ENCODE measurements at places on chromosomes 13 and 19. TPM values are rescaled to one million over a fixed set of nuclear protein-coding genes. Genes with fewer than 3 reads are reported as not detected.

- DNase-seq = peak; percentile 87
These were observed 34.4 kb upstream of the NANOS3 start for GRCh38 chr19:13842291-13843103.

GRCh38 chr13:49214917-49215376 is 5.2 kb upstream of the MLNR start:
- peak; percentile 69 for DNase-seq

DNA sequence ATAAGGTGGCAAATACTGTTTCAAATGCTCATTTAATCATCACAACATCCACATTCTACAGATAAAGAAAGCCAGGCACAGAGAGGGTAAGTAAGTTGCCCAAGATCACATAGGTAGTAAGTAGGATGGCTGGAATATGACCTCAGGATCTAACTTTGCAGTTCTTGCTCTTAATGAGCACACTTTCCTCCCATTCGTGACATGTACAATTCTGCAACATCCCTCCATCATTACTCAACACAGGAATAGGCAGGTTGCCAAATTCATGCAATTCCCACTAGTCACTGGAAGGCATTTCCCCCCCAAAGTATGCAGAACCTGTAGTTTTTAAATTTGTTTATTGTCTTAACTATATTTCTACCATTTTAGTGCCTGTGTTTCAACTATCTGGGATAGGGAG is 109.2 kb downstream of the OLFM4 start:
- DNase-seq = no peak

KLK12 gene
- total RNA-seq = 0.73 TPM

- no peak for DNase-seq
These were observed 38.4 kb downstream of the DEDD2 start for GRCh38 chr19:42178791-42179674.

DNA sequence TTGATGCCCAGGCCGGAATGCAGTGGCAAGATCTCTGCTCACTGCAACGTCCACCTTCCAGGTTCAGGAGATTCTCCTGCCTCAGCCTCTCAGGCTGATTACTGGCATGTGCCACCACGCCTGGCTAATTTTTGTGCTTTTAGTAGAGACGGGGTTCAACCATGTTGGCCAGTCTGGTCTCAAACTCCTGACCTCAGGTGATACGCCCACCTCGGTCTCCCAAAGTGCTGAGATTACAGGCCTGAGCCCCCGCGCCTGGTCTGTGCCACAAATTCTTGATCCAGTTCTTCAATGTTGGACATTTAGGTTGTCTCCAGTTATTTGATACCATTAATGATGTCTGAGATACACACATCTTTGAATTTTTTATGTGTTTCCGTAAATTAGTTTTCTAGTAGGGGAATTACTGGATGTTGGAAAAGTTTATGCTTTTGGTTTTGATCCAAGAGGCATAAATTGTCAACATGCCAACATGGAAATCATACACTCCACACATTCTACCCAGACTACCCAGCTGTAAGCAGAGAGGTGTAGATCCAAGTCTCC is 525 bp upstream of the COG3 start:
- DNase-seq = peak; percentile 30

DNA sequence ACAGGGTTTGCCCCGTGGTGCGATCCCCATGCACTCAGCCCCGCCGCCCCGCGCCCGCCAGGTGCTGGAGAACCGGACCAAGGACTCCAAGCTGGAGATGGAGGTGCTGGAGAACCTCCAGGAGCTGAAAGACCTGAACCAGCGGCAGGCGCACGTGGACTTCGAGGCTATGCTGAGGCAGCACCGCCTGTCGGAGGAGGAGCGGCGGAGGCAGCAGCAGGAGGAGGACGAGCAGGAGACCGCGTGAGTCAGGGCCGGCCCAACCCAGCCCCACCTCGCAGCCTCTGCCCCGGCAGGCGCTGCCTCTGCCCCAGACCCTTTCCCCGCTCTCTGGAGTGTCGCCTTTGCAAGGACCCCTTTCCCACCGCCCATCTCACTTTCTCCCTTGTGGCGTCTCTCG is 11.3 kb downstream of the YJU2 start:
- no peak for DNase-seq

GRCh38 chr13:29905845-29906244 is 55.4 kb upstream of the UBL3 start:
- peak; percentile 65 for DNase-seq

- DNase-seq = no peak
These were observed 32.7 kb upstream of the NFIC start for GRCh38 chr19:3333662-3334061.

HRC gene
- 1.3 TPM for total RNA-seq

- DNase-seq = no peak
These were observed 4.7 kb upstream of the CYP4F3 start for GRCh38 chr19:15636026-15636425.

DNA sequence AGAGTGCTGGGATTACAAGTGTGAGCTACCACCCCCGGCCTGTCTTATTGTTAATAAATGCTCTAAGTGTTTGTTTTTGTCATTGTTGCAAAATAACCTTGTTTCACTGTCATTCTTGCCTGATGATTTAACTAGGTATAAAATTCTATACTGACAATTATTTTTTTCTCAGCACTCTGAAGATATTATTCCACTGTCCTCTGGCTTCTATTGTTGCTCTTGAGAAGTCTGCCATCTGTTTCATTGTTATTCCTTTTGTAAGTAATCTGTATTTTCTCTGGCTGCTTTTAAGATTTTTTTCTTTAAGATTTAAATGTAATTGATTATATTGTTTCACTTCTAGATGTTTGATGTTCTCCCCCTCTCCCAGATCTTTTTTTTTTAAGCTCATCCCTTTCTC is 17.6 kb downstream of the ZNF420 start:
- no peak for DNase-seq

ATP7B gene
- 18.5 TPM for total RNA-seq

DNA sequence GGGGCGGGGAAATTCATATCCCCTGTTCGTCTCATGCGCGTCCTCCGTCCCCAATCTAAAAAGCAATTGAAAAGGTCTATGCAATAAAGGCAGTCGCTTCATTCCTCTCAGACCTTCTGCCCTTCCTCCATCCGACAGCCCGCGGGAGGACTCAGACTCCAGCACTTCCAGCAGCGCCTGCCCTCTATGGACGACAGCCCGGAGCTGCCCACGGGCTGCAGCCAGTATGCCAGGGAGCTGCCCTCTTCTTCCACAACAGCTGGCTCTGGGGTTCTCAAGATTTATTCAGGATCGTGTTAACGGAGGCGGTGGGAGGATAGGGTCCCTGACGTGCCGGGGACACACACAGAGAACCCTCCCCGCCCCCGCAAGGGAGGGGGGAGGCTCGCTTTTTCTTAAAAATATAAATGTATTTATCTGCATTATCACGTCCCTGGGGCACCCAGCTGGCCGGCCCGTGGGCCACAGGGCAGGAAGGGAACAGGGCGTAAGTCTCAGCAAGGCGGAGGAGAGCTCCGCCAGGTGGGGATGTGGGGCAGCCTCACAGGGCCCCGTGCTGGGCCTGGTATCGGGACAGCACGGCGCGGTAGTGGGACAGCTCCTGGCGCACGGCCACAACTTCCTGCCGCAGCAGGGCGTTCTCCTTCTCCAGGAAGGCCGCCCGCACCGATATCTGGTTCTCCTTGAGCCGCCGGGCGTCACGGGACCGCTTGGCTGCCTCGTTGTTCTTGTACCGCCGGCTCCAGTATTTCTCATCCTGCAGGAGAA is 6.7 kb downstream of the DBP start:
- peak; percentile 81 for DNase-seq

MLNR gene
- total RNA-seq = not detected

DNA sequence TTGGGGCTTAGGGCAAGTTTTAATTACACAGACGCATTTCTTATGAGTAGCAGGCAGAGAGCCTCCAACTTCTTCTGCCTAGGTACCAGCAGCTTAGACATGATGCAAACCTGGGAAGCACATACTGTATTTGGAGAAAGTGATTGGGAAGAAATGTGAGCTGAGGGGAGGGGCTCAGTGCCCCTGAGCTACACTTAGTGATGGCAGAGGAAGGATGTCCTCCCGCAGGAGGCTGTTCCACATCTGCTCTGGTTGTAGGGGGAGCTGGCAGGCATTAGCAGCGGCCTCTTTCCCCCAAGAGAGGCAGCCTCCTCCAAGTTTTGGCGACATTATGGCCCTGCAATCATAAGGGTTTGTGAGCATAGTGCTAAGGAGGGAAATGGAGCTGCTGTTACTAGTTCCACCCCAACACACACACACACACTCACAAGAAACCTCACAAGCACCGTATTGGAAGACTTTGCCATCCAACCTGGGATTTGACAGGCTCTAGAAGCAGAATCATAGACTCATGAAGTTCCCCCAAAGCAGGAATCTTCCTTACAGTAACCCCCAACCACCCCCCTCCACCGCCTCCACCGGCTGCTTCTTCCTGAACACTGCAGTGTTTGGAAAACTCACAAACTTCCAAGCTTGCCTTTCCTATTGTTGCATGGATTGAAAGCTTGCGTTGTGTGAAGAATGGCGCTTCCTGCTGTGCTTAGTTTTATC is 3.3 kb downstream of the ALOX5AP start:
- no peak for DNase-seq

CCDC70 gene
- not detected for total RNA-seq

DNA sequence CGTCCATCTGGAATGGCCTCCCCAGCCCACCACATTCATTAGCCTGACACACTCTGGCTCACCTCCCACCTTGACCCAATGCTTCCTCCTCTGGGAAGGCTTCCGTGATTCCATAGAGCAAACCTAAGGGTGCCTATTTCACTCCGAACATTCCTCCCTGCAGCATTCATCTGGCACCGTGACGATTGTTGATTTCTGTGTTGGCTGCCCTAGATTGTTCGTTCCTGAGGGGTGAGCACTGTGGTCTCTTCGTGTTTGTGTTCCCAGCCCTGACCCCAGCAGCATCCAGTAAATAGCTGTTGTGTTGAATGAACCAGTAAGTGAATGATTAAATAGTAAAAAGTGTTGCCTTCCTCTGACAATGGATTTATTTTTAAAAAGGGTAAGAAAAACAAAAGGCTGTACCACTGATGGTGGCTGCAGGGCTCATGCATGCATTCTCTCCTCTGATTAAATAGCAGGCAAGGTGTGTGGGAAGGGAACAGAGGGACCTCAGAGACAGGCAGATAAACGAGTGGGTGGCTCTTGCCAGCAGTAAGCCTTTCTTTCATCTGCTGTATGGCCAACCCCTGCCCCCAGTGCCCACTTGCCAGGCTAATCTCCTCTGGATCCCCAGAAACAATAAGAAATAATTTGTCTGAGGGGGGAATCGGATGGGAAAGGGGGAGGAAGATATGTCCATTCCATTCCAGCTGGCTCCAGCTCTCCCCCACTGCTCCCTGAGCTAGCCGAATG is 48.4 kb upstream of the CACNA1A start:
- DNase-seq = no peak

- DNase-seq = peak; percentile 77
These were observed 24.2 kb downstream of the GAS6 start for GRCh38 chr13:113839536-113840204.

- no peak for DNase-seq
These were observed 229.7 kb downstream of the KCNRG start for GRCh38 chr13:50244713-50245574.

DNA sequence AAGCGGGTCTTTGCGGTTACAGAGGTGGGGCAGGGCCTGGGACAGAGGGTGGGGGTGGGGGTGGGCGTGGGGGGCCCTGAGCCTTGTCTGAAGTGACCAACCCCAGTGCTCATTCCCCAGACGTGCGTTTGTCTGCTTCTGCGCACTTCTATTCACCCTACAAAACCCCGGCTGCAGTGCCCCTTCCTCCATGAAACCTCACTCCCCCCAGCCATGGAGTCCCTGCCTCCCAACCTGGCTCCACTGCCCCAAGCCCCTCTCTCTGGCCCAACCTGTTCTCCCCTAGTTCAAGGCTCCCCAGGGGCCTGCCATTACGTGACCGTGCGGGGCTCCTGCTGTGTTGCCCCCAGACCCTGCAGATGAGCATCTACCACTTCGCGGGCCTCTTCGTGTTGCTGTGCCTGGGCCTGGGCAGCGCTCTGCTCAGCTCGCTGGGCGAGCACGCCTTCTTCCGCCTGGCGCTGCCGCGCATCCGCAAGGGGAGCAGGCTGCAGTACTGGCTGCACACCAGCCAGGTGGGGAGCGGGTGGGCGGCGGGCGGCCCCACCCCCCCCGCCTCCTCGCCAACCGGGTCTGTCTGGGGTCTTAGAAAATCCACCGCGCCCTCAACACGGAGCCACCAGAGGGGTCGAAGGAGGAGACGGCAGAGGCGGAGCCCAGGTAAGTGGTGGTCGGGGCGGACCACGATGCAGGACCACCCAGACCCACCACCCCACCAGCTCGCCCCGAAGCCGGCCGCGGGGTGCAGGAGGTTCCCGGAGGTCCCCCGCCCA is 8.2 kb downstream of the GRIN3B start:
- DNase-seq = no peak

- DNase-seq = no peak
These were observed 41.5 kb upstream of the MEDAG start for GRCh38 chr13:30864433-30865122.
